ENCODE measurements at places on chromosomes 6 and 20. TPM values are rescaled to one million over a fixed set of nuclear protein-coding genes. Genes with fewer than 3 reads are reported as not detected.

Gene ADGRF4
- not detected for total RNA-seq

Gene TRDN
- total RNA-seq, result under 0.01 TPM

Gene WFDC10B
- not detected for total RNA-seq

Gene NQO2
- total RNA-seq, result 6.1 TPM

Gene DNAJC5
- total RNA-seq, result 102 TPM

DNA sequence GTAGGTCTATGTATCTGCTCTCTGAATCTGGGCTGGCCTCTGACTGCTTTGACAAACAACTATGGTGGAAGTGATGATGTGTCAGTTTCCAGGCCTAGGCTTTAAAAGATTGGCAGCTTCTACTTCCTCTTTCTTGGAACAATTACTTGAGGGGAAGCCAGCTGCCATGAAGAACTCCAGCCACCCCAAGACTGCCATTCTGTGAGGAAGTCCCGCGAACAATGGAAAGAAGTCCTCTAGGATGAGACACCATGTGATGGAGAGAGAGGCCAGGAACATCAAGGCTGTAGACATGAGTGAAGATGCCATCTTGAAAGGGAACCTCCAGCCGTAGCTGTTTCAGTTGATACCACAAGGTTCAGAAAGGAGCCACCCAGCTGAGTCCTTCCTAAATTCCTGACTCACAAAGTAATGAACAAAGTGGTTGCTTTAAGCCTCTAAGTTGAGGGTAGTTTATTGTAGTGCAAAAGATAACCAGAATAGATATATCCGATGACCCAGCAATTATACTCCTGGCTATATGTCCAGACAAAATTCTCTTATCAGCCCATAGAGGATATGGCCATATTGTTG is 15.3 kb upstream of the TCF15 start:
- DNase-seq, result no peak

DNA sequence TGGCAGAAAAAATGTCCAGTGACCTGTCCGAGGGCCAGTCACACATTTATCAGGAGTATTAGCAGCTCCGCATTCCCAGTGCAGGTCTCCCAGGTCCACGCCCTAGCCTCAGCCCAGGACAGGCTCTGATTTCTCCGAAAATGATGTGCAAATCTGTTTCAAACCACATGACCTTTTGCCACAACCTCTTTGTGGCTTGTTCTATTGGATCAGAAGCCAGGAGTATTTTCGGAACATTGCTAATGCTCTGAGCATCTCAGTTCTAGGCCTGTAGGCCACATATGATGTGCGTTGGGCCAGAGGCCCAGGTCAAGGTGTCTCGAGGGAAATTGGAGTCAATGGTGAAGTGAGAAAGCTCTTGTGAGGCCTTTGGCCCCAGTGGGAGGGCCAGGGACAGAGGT is 40.4 kb downstream of the SNX5 start:
- DNase-seq, result no peak

GRCh38 chr6:73774311-73774774 is 78.3 kb downstream of the CD109 start:
- DNase-seq, result no peak

DNA sequence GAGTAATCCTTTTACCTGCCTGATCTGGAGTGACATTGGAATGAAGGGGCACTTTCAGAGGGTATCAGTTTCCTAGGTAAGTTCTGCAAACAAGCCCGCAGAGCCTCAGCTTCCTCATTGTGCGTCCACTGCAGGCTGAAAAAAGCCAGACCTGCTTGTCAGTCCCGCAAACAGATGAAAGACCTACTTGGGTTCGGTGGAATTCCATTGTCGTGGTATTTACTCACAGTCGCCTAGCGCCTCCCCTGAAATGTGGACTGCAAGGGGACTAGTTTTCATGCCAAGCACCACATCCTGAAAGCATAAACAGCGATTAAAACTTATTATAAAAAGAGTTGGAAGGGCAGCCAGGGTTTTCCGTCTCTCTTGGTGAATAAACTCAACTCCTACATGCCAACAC is 121.5 kb downstream of the PAX1 start:
- DNase-seq, result no peak

- DNase-seq, result no peak
Observed at GRCh38 chr6:106074146-106074545, 12.0 kb upstream of the PRDM1 start.

DNA sequence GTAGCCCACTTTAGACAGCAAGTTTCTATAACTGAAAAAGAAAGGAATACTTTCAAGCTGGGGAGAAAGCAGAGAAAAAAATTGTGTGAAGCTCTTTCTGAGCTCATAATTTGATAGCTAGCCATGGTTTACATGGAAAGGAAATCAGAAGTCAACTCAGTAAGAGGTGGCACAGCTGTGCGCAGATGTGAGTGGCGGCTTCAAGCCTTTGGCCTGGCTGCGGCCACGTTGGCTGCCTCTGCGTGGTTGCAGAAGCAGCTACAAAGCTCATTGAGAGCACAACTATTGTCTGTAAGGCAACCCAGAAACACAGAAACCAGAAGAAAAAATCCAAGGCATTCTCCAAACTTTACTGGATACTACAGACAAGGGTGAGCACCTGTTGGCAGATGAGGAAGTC is 136.9 kb downstream of the SASH1 start:
- no peak for DNase-seq

GRCh38 chr6:126983779-126984178 is 134.7 kb upstream of the RSPO3 start:
- no peak for DNase-seq

DNA sequence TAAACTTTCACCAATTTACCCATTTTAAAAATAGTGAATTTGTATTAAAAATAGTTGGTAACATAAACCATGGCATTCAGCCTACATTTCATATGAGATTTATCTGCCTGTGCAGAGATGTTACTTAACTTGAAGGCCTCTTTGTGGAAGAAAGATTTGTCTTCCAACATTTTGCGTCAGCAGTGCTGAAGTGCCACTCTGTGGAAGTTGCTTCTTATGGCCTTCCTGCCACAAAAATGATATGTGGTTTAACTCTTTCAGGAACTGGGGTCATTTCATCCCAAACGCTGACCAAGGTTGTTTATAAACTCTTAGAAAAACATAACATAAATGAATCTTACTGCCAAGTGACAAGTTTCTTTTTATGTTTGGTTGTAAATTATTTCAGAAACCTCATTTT is 246.8 kb downstream of the ARID1B start:
- DNase-seq, result no peak

- DNase-seq, result no peak
Observed at GRCh38 chr20:59508729-59509128, 95.6 kb upstream of the PHACTR3 start.

DNA sequence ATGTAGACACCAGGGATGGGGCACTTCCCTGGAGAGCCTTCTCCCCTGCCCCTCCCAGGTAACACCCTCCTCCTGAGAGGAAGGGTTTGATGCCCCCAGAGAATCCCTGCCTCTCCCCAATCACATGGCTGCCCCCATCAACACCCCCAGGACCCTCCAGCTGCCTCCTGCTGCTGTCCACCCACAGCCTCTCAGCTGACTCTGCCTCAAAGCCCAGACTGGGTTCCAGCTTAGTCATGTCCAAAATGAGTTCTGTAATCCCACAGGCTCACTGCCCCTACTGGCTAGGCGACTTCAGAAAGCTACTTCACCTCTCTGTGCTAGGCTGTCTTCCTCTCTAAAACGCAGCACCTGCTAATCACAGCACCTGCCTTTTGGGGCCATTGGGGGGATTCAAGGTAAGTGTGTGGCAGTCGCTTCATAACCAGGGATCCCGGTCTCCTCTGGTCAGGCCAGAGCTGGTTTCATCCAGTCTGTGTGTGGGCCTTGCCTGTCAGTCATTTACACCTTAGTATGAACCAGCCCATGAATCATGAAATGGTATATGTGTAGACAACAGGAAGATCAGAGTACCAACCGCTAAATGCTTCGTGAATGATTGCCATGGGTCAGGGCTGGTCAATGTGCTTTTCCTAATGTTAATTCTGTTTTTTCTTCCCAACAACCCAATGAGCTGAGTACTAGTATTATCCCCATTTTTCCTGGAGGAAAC is 40.4 kb downstream of the TFEB start:
- DNase-seq, result no peak

- no peak for DNase-seq
Observed at GRCh38 chr20:4828830-4829513, 107.3 kb downstream of the PRND start.

- no peak for DNase-seq
Observed at GRCh38 chr20:23311947-23312506, 38.6 kb upstream of the NXT1 start.

DNA sequence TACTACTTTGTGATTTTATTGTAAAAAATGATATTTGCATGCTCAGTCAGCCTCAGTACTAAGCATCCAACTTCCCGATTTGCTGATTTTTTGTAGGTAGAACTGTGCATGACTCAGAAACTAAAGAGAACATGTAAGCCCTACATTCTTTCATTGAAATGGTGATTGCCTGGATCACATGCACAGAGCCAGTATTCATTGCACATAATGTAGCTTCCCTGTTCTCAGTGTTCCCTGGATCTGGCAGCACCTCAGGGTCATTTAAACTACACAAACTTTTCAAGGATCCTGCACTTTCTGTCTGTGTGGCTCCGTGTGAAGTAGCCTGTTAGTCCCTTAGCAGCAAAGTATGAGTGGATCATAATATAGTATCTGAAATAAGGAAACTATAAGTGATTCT is 422.9 kb upstream of the AGPAT4 start:
- no peak for DNase-seq

- DNase-seq, result no peak
Observed at GRCh38 chr6:130853555-130854183, 26.5 kb downstream of the SMLR1 start.

DNA sequence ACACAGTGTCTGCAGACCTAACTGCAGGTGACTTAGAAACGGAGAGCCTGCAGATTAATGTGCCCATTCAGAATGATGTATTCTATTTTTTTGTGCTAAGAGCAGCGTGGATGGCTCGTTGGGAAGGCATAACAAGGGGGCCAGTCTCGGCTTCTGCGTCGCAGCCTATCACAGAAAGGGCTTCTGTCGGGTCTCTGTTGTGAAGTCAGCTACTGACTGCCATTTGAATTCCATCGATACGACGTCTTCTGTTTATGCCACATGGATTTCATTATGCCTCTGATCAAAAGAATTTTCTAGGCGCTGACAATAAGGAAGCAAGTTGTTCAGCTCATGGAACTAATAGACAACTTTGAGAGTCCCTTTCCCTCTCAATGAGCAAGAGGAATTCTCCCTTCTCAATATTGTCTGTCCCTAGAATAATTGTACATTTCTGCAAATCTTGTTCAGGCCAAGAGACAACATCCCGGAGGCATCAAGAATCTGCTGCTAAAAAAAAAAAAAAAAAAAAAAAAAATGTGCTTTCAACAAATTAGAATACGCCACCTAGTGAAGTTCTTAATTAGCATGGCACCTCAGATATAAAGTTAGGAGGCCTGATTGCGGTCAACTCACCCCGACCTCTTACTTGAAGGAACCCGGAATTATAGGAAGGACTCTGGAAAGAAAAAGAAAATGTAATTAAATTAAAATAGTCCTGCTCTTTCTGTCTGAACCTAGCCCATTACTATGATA is 223.9 kb downstream of the TSHZ2 start:
- DNase-seq, result no peak

GRCh38 chr6:106450653-106451052 is 90.1 kb downstream of the CRYBG1 start:
- DNase-seq, result no peak

DNA sequence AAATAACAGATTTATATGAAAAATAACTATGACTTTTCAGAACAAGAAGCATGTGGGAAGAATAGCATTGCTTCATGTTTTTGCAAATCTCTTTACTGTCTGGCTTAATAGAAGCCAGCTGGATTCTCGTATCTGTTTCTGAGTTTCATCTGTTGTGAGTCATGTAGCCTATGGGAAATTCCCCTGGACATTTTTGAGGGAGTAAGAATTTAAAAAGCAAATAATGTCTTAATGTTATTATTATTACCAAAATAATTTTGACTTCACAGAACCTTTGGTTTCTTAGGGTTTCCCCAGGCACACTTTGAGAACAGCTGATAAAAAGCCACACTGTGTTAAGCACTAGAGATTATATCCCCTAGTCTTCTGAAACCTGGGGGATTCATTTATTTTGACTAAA is 75.8 kb downstream of the SYCP2L start:
- no peak for DNase-seq
